RWPE1 (cell line): ENCODE measurements at places on chromosomes 6 and 20.

DNA sequence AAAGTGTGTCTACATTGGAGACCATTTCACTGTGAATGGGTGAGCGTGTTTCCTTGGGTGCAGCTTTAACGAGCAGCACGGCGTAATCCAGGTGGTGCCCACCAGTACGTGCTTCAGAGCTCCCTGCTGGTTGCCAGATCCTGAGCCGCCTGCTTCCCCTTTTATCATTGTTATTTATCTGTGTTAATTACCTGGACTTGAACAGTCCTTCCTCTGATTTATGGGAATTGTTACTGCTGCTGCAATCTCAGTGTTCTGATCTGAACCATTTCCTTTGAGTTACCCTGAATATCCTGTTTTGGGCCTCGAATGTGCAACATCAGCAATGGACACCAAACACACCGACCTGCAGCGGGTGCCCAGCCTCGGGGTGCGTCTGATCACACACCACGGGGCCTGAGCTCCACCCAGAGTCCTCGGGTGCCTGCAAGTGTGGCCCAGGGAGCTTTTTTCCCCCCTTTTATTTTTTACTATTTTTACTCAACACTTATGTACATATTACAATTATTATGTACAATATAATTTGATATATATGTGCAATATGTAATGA lies 81.3 kb downstream of the RPP40 start:
- DNase-seq, result no peak

- DNase-seq, result no peak
These were observed 122.6 kb downstream of the BTBD3 start for GRCh38 chr20:12040261-12040660.

- DNase-seq, result no peak
These were observed 141.6 kb downstream of the FOXO3 start for GRCh38 chr6:108702106-108702851.

DNA sequence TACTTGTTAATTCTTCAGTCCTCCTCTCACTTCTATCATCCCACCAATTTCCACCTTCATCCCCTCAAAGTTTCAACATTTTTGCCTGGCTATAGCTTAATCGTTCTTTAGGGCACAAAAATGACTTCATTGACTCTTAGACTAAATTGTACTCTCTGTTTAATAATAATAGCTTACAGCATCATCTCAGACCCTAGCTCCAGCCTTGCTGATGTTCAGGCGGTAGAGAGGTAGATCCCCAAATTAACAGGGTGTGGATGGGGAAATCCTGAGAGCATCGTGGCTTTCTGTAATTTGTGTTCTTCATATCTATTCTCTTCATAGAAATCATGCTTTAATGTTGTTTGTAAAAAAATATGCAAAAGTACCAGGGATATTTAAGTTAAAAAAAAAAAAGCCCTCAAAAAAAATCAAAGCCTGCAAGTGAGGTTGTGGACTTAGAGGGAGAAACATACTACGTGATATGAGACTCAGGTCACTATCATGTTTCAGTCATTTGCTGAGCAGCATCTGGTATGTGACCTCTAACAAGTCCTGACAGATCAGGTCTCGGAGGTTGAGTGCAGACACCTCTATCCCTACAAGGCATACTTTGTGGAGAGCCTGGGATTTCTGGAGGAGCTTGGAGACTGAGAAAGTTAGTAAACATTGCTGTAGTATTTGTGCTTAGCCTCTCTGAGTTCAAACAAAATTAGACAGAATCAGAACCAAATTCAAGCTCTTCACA lies 1063.3 kb upstream of the CITED2 start:
- DNase-seq, result peak; percentile 23

- DNase-seq, result no peak
These were observed 36.8 kb downstream of the FOXQ1 start for GRCh38 chr6:1348675-1349074.

GRCh38 chr6:130296854-130297253 lies 69.0 kb upstream of the TMEM200A start:
- DNase-seq, result no peak

- DNase-seq, result no peak
These were observed 1.2 kb downstream of the CTCFL start for GRCh38 chr20:57523782-57524181.
